ENCODE measurements at places on chromosomes 11 and 22.

DNA sequence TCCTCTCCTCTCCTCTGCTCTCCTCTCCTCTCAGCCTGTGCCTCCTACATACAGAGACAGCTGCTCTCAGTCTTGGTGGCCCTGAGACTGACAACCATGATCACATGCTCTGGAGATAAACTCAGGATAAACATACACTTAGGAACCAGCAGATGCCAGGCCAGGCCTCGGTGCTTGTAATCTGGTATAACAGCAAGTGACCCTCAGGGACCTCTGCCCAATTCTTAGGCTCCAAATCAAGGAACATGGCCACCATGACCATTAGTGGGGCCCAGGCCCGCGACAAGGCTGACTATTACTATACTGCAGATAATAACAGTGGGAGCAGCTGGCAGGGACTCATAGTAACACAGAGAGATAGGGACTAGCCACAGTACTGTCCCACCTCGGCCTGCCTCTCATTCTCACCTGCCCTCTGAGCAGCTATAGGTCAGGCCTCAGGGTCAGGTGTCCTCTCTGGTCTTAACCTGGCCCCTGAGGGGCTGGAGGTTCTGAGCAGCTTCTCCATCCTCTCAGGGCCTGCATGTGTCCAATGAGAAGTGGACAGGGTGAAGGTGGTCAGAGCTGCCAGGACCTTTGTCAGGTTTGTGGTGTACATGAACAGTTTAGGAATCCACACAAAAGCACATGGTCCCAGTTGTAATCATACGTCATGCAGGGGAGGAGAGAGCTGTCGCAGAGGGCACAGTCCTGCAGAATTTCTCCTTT, 106.1 kb downstream of the GGTLC2 start:
- no peak for DNase-seq

GRCh38 chr11:1529774-1530173, 42.3 kb downstream of the DUSP8 start:
- DNase-seq, result no peak

DNA sequence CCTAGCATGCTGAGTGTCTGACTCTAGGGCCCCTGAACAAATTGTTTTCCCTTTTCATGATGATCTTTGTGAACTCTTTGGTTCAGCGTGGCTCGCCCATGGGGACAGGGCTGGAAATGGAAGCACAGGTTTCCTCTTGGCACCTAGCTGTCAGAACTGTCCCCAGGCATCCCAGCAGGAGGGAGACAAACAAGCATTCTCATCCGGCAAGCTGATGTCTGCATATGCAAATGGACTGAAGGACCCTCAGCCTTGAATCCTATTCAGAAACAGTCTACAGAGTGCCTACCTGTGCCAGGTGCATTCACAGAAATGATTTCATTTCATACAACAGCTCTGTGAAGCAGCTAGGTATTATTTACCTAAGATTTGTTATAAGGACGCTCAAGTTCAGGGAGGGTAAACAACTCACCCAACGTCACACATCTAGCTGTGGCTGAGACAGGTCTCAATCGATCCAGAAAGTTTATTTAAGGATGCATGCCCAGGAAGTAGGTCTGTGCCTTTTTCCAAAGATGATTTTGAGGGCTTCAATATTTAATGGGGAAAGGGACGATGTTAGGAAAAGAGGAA, 176.4 kb downstream of the KIRREL3 start:
- no peak for DNase-seq

GRCh38 chr22:27801616-27802345, at the start of gene MN1:
MN1 (minus strand) TSS chr22:27801756; CDS start chr22:27800543, 1,213 bp downstream.
- DNase-seq, result no peak

GRCh38 chr22:20205964-20206708, 55.3 kb upstream of the CCDC188 start:
- DNase-seq, result peak; percentile 60

GRCh38 chr11:9823439-9823838, 159.6 kb downstream of the SWAP70 start:
- DNase-seq, result no peak

DNA sequence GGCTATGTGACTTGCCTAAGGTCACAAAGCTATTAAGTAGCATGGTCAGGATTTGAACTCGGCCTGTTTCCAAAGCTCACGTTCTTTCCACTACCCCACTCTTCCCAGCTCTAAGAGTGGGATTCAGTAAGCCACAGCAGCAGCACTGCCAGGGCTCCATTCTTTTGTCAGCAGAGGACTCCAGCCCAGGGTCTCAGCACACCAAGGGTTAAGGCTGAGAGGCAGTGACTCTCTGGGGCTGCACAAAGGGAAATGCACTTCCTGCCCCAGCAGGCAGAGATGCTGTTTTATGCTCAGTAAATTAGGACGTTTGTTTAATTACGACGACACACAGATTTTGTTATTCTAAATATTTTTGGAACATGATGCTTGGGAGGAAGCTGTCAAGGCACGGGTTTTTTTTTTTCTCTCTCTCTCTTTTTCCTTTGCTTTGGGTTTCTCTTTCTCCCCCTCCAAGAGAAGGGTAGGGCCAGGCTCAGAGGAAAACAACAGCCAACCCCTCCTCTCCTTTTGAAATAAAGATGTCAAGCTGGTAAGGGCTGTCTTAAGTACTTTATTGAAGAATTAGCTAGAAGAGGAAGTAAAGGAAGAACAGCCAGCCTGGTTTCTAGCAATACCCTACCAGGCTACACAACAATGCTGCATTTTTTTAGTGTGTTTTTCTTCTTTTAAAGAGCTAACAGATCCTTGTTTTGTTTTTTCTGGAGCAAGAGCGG, 2.8 kb downstream of the MYH9 start:
- DNase-seq, result no peak

DNA sequence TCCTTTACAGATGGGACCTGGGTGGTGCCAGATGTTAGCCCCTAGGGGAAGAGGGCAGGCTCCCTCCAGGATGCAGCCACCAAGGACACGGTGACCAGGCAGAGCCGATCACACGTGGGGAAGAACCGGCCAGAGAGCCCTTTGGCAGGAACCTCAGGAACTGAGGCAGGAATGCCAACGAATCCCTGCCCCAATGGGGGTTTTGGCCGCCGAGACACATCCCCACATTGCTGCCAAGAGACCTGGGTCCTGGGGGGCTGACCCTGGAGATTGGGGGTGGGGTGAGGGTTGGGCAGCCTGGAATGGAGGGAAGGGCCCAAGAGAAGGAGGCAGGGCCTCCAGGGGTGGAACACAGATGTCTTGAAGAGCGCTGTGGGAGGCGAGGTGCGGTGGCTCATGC, 28.7 kb upstream of the LMO1 start:
- DNase-seq, result no peak

DNA sequence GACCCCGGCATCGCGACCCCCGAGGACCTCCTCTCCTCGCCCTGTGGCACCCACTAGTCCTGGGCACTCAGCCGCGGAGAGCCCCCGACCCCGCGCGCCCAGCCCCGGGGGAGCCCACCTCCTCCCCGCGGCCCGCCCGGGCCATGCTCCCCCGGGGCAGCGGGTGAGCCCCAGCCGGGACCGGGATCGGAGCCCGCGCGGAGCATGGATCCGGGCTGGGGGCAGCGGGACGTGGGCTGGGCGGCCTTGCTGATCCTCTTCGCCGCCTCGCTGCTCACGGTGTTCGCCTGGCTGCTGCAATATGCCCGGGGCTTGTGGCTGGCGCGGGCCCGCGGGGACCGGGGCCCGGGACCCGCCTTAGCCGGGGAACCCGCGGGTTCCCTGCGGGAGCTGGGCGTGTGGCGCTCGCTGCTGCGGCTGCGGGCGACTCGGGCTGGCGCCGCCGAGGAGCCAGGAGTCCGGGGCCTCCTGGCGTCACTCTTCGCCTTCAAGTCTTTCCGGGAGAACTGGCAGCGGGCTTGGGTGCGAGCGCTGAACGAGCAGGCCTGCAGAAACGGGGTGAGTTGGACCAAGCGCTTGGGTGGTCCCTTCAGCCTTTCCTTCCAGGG, 498 bp downstream of the C2CD2L start:
- peak; percentile 34 for DNase-seq

DNA sequence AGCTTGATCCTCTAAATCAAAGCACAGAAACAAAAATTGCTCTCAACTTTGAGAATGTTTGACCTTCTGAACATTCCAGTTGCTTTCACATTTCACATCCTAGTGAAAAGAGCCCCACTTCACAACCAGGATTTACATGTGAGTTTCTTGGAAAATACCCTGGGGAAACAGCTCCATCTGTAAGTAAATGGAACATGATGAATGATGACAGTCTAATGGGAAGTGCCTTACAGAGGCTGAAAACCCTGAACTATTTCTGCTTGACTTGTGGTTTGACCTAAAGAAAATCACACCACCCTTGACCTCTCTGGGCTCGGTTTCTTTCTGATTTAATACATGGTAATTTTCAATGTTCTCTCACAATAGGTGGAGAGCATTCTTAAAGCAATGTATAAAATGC, 499.4 kb upstream of the API5 start:
- no peak for DNase-seq

DNA sequence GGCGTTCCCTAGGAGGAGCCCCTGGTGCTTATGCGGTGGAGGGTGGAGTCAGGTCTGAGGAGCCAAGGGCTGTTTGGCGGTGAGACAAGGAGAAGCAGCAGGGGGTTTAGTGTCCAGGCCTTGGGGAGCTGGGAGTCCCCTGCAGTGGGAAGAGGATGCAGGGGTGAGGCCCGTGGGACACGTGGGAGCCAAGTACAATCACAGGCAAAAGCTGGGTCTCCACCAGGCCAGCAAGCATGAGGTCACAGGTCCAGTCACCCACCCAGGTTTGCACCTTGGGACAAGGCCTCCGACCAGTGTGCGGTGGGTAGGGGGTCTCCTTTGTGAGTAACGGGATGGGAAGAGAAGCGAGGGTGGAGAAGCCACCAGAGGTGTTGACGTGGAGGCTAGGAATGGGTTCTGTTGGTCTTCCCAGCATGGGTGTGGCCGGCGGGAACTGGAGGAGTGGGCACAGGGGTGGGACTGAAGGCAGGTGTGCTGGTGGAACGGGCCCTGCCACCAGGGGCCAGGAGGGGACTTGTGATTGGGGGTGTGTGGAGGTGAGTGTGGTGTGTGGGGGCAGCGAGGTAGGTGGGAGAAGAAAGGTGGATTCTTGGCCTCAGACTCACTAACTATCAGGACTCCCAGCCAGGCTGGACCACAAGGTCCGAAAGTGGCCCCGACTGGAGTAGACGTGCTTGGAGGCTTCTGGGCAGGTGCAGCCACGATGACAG, 953.6 kb downstream of the TBC1D22A start:
- DNase-seq, result no peak

- no peak for DNase-seq
Measured at GRCh38 chr11:70113801-70114200, 35.7 kb downstream of the ANO1 start.

DNA sequence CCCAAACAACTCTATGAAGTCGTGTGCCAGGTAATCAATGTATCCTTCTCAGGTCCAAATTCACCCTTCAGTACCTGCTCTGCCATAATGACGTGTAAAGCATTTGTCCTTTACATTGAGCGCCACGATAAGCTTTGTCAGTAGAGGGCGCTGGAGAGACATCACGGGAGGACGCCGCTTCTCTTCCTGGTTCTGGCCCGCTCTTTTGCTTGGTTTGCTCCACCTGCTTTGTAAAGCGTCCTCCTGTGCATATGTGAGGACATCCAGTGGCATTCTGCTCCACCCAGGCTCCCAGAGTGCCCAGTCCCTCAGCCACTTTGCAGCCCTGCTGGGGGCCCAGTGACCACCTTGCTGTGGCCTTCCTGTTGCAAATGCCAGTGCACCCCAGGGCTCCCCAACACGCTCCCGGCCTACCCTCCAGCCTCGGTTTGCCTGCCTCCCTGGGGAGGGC, 61.1 kb downstream of the WT1 start:
- DNase-seq, result no peak

- DNase-seq, result no peak
Measured at GRCh38 chr11:122153746-122154145, 37.7 kb upstream of the BLID start.

GRCh38 chr22:43925433-43926348, 2.1 kb downstream of the PNPLA3 start:
- peak; percentile 40 for DNase-seq

GRCh38 chr11:16818284-16818683, 79.8 kb downstream of the C11orf58 start:
- DNase-seq, result no peak

- DNase-seq, result no peak
Measured at GRCh38 chr11:34864424-34864823, 51.8 kb downstream of the APIP start.

- DNase-seq, result no peak
Measured at GRCh38 chr22:42208362-42208761, 62.1 kb downstream of the TCF20 start.

DNA sequence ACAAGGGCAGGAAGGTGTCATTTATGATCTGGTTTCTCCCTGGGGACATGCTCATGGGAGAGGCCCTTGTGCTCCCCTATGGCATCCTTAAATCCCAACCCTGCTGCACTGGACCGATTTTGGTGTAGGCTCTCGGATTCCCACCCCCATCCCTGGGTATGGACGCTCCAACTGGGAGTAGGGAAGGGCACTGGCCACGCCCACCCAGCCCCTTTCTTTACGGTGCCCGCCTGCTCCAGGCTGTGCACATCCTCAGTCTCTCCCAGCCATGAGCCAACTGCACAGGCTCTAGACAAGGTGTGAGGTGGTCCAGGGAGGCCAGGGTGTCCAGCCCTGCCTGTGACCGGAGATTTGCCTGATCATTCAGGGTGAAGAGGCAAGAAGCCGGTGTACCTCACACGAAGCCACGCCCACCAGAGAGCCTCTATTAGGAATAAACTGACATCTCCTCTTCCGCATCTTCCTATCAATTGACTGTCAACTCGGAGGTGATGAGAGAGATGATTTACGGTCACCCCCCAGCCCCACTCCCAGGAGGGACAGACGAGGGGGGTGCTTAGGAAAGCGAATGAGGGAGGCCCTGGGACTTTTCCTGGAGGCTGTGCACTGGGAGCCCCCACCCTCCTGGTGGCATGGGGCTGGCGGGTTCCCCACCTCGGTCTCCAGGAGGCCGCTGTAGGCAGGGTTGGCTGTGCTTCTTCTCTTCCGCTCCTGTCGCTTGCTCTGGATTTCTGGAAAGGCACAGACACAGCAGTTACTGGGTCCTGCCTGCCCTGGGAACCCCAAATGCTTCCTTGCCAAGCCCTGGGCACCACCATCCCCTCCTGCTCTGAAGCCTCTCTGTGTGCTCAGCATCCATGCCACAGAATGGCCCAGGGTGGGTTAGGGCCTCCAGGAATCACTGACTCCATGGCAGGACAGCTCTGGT, 116.7 kb downstream of the PHF21B start:
- no peak for DNase-seq

GRCh38 chr11:57471496-57471895, 11.2 kb downstream of the RTN4RL2 start:
- DNase-seq, result no peak

DNA sequence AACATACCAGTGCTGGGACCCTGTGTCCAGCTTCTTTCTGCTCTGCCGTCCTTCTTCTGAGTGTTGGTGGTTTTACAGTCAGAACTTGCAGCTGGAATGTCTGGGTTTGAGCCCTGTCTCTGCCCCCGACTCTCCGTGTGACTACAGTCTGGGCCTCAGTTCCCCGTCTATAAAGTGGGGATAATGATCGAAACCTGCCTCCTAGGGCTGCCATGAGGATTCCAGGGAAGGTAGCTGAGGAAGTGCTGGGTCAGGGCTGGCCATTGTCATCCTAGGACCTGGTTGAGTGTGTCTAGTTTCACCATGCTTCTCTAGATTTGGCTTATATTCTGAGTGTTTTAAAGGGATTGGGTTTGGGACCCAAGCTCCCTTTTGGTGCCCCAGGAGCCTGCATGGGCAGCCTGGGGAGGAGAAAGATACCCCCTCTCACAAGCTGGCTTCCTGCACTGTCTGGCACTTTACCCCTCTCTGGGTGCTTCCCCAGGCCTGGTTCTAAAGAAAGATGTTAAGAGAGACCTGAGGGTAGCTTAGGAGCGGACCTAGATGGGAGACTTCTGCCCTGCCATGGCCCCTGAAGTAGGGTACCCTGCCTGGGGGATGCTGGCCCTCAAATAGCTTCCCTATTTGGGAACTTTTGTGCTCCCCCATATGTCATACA, 49.9 kb downstream of the TSPAN18 start:
- no peak for DNase-seq

- no peak for DNase-seq
Measured at GRCh38 chr11:94521684-94522083, 9.4 kb downstream of the C11orf97 start.

Measured in foreskin fibroblast (primary cell).